HL-60 (cell line): ENCODE measurements at places on chromosomes 11 and 22.

DNA sequence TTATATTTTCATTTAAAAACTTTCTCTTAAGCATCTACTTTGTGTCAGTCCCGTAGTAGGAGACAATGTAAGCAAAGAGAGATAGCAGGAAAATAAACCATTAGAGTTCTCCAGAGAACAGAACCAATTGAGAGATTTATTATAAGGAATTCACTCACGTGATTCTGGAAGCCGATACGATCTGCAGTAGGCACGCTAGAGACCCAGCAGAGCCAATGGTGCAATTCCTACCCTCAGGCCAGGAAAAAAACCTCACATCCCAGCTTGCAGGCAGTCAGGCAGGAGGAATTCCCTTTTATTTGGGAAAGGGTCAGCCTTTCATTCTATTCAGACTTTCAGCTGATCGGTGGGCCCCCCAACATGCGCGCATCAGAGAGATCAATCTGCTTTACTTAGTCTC lies 7.3 kb upstream of the PLEKHA7 start:
- no peak for DNase-seq

- no peak for DNase-seq
These were observed 235.5 kb upstream of the ANO3 start for GRCh38 chr11:26096451-26096850.

GRCh38 chr11:116096272-116096995 lies 592.2 kb upstream of the CADM1 start:
- no peak for DNase-seq

DNA sequence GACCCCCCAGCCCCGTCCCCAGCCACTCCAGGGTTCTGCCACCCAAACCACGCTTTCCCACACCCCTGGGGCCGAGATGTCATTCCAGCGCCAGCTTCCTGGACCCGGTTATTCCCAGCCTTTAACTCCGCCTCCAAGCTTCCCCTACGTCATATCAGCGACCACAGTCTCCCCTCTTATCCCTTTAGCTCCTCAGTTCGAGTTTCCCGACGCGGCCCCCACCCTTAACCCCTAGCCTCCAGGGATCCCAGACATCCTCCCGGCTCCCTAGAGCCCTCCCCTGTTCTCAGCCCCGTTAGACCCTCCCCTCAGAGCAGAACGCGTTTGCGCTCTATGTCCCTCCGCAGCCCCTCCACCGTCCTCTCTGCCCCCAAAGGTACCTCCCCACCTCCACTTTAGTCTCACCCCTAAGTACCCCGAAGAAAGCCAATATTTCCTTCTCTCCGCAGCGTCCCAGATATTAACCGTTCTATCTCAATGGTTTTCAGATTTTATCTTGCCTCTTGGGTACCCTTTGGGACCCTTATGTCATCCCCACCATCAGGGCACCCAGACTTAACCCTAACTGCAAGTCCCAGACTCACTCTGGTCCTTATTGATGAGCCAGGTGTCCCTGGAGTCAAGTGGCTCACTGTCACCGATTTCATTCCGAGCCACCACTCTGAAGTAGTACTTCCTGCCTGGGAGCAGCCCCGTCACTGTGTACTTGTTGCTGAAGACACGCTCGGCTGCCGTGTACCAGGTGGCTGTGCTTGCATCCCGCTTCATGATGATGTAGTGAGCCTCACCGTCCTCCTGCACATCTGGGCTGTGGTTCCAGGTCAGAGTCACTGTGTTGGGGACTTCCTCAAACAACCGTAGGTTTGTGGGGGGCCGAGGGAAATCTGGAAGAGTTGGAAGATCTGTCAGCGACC lies 8.0 kb downstream of the TMEM86A start:
- no peak for DNase-seq

- DNase-seq: no peak
These were observed 684.9 kb upstream of the CCDC90B start for GRCh38 chr11:83971063-83971462.

DNA sequence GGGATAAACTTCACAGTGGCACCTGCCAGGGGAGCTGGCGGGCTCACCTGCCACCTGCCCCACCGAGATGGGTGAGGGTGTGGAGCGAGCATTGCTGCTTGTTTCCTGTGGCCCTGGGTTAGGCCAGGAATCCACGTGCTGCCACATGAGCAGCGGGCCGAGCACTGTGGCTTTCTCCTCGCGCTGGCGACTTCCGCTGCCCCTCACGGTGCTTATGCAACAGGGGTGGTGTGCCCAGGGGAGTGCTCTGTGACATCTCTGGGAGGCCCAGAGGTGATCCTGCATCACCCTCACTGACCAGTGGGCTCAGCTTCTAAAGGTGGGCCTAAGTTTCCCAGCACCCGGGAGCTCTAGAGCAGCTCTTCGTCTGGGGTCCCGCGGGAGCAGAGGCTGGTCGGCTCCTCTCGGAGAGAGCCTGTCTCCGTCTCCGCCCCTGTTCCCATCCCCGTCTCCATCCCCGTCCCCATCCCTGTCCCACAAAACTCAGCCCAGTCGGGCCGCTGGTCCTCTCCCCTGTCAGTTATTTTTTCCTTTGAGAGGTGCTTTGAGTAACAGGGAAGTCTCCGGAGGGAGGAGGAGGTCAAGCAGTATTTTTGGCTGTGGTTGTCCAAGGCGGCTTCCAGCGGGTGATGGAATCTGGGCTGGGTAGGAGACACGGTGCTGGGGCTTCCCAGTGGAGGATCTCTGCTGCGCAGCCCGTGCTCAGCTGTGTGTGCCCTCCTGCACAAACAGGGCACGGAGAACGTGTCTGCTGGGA lies 42.5 kb downstream of the AP2A2 start:
- no peak for DNase-seq

- no peak for DNase-seq
These were observed 73.1 kb upstream of the BARX2 start for GRCh38 chr11:129302386-129303101.

GRCh38 chr11:110866081-110866480 lies 153.8 kb upstream of the ARHGAP20 start:
- DNase-seq: no peak

DNA sequence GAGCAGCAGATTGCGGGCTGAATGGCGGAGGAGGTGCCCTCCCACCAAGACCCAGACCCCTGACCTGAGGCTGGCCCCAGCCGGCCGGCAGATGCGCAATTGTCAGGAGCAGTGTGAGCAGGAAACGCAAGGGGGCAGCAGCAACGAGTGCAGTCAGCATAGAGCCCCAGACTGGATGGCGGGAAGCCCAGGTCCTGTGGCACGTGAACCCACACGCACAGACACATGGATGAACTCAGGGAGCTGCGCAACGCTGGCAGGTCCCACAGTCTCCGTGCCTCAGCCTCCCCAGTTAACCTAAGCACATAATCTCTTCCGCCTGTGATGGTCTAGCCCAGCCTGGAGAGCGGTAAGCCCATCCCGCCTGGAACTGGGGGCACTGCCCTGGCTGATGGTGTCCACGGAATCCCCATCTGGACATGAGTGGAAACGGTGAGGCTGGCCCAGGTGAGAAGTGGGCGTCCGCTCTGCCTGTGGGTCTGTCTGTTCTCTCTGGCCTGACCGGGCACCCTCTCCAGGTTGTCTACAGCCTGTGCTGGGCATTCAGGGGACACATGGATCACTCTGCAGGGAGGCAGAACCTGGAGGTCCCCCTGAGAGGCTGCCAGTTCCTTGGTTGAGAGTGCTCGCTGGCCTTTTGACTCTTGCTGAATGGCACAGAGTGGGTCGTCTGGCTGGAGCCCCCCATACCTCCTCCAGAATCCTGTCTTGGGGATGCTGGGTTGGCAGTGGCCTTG lies 626 bp upstream of the TBX10 start:
- peak; percentile 73 for DNase-seq
